Fibroblast of skin of left quadriceps (primary cell): ENCODE measurements at places on chromosomes 7 and 10.

- peak; percentile 78 for DNase-seq
These were observed 434.3 kb upstream of the SEMA3D start for GRCh38 chr7:85620936-85621685.

DNA sequence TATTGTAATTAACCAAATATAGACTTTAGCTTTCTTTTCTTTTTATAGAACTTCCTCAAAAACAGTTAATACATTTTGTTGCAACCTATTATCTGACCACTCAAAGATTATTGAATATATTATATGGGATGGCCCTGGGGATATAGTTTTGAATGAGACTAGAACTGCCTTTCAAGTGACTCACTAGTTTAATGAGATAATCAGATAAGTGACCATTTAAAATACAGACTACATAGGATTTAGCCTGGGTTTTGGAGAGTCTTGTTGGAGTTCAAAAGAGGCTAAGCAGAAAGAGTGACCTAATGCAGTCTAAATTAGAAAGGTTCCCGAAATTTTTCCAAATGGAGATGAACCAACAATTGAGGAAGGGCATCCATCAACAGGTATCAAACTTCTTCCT, 305.2 kb upstream of the ETV1 start:
- no peak for DNase-seq

GRCh38 chr10:69181433-69181832, 1.4 kb downstream of the SUPV3L1 start:
- DNase-seq = no peak

GRCh38 chr10:8752146-8752843, 697.8 kb downstream of the GATA3 start:
- no peak for DNase-seq

DNA sequence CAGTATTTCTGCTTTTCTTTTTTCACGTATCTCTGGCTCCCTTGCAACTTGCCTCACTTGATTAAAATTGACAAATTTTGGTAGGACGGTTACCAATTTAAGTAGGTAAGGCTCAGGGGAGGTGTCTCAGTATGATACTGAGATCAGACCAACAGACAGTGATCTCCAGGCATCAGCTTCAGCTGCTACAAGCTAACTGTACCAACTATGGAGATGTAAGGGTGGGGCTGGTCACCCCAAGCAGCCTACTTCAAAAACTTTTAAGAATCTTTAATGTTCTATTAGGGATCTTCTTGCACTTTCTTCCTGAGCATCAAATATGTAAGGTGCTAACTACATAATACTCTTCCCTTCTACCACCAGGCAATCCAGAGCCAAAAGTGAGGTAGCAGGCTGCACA, 26.9 kb downstream of the SLC35B4 start:
- DNase-seq = no peak

GRCh38 chr7:15795393-15795792, 108.9 kb upstream of the MEOX2 start:
- DNase-seq = no peak

- DNase-seq = no peak
These were observed 288.0 kb downstream of the GRID1 start for GRCh38 chr10:86078639-86079035.

GRCh38 chr7:95874541-95875265, 102.3 kb downstream of the DYNC1I1 start:
- DNase-seq = no peak

DNA sequence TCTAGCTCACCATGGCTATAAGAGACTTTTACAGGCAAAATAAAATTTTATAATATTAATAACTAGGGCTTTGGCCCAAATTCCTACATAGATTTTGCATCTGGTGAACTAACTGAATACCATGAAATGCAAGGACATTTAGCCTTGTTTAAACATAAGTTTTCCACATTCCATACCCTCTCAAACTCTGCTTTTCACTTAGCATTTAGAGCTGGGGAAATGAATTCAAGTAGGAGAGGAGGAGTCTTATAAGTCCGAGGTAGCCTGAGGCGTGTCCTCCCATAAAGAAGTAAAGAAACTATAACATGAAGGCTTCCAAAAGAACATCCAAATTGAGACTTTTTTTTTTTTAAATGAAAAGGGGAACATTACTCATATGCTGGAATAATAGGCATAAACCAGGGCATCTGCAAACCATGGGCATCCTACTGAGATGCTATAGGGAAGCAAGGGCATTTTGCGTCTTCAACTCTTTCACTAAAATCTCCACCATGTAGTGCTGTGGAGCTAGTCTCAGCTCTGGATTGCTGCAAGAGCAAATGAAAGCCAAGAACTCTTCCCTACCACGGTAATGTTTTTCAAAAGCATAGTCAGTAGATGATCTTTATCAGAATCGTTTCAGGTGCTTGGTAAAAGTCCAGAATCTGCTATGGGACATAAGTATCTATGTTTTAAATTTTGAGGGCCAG, 79.1 kb downstream of the PALS2 start:
- no peak for DNase-seq

DNA sequence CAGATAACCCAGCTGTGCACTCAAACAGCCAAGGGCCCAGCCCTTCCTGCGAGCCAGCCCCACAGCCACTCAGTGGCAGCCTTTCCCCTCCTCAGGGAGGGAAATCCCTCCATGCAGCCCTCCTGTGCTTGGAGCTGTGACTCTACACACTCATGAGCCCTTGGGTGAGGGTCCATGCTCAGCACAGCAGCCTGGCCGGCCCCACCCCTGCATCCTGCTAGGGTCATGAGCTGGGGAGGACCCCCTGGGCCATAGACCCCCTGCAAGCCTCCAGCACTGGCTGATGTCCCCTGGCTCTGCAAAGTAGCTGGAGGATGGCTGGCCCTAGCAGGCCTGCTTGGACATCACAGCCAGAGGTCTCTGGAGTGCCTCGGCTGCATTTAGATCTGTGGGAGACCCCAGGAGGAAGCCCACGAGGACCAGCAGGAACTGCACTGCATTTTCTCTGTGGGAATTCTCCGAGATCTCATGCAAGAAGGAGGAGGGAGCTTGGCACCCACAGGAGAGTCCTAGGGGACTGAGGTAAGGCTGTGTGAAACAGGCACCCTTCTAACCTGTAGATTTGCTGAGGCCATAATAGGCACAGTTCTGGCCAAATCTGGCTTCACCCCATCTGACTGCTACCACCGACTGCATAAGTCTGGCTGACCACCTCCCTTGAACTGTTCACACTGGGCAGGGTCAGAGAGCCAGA, 17.4 kb downstream of the TMEM273 start:
- no peak for DNase-seq

DNA sequence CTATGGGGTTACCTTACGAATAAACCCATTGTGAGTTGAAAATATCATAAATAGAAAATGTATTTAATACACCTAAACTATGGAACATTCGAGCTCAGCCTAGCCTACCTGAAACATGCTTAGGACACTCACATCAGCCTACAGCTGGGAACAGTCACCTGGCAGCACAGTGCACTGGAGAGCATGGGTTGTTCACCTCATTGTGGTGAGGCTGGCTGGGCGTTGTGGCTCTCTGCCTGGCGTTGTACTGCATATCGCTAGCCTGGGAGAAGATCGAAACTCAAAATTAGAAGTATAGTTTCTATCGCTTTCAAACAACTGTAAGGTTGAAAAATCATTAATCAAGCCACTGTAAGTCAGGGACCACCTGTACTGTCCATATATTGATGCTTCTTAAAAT, 17.3 kb upstream of the HBP1 start:
- DNase-seq = no peak

GRCh38 chr7:64630496-64630895, 35.4 kb upstream of the ZNF107 start:
- no peak for DNase-seq
